Calu3 (cell line): ENCODE measurements at places on chromosomes 3 and 15. TPM values are rescaled to one million over a fixed set of nuclear protein-coding genes. Genes with fewer than 3 reads are reported as not detected.

DNA sequence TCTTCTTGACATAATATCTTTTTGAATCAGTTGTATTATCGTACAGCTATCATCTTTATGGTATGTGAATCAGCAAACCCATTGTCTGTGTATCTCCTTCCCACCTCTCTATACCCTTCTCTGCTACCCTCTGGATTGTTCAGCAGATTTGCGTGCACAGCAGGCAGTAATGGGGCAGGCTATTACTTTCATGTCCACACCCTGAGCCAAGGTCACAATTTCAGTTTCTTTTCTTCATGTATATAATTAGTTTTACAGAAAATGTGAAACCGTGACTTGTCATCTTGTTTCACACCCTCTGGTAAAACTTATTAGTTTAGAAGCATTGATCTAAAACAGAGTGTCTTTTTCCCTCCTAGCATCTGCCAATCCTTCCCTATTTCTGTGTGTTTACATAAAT, 770.4 kb upstream of the SEMA6D start:
- no peak for DNase-seq

- no peak for DNase-seq
These were observed 157.9 kb downstream of the CHSY1 start for GRCh38 chr15:101093958-101094357.

FRMD4B gene
- total RNA-seq, result 13.8 and 16.7 TPM in 2 replicates

KNG1 gene
- not detected in 2 replicates for total RNA-seq

GRCh38 chr15:68429691-68430470, 2.1 kb downstream of the ITGA11 start:
- DNase-seq, result no peak

LAMB2 gene
- 288 and 316 TPM in 2 replicates for total RNA-seq

DNA sequence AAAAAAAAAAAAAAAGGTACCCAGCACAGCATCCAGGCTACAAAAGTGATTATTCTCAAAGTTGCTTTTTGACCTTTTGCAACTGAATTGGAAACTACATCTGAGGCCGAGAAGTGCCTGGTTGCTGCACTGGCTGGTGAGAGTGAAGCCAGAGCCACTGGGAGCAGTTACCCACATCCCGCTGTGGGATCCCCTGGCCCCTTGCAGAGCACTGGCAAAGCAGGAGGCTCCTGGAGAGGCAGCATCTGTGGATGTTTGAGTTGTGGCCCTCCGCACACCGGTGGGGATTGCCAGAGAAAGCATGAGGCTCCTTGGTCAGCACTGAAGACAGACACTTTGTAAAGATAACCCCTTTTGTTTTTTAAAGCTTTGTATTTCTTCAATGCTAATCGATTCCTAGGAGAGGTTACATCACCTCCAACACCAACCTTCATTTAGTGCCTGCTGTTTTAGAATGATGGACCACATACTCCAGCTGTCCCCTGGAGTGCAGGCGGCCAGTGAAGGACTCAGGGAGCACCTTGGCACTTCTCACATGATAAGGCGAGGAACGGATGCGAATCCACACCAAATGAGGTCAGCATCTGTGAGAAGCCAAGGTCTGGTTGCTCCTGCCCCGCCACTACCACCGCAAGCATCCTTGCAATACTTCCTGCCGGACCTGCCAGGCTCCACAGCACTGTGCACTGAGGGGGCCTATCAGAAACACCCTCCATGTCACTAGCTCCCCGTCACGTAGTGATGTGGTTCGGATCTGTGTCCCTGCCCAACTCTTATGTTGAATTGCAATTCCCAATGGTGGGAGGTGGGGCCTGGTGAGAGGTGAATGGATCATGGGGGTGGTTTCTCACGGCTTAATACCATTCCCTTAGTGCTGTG, 256.5 kb downstream of the GABRB3 start:
- DNase-seq, result no peak

GRCh38 chr3:120596116-120596852, at the start of gene NDUFB4:
Gene NDUFB4, plus strand, starts transcription at chr3:120596336. Its CDS starts 24 bp downstream, at chr3:120596360.
- peak; percentile 92 for DNase-seq

DNA sequence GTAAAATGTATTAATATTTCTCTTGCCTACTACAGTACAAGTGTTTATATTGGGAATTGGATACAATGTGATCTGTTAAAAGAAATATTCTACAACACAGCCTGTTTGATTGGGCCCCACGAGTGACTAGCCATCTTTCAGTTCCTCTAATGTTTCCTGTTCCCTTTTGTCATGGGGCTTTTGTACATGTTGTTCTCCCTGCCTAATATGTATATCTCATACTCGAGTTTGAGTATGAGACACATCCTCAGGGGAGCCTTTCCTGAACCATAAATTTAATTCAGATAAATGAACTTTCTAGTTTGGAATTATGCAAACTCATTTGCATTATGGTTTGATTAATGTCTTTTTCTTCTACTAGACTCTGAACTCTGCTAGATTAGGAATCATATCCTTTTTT, 65.5 kb downstream of the MEF2A start:
- DNase-seq, result no peak

GMNC gene
- 0.24 and 0.29 TPM in 2 replicates for total RNA-seq
